Activated CD8-positive, alpha-beta memory T cell treated with anti-CD3 and anti-CD28 coated beads for 4 hours (primary cell): ENCODE measurements at places on chromosomes 3 and 15.

DNA sequence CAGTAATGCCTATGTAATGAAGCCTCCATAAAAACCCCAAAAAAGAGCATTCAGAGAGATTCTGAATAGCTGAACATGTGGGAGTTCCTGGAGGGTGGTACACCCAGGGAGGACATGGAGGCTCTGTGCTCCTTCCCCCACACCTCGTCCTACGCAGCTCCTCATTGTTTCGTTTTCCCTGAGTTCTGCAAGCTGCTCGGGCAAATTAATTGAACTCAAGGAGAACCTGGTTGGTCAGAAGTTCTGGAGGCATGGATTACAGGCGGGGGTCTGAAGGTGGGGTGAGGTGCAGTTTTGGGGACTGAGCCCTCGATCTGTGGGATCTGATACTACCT, 142.2 kb downstream of the MYO9A start:
- DNase-seq: no peak

- DNase-seq: no peak
Measured at GRCh38 chr3:65635657-65636056, 403.1 kb downstream of the MAGI1 start.

DNA sequence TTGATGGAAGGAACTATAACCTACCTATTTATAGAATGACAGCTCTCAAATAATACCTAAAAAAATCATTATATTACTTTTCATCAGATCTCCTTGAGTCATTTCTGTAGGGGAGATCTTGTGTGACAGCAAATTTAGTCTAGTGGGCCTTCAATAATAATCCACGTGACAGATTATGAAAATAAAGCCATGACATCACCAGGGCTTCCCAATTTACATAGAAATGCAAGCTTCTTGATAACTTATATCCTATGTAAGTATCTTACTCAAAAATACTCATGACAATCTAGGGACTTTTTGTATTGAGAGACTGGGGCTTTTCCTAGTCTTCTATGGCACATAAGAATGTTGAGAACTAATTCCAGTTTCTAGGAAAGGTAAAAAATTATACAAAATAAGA, 21.6 kb downstream of the IFT57 start:
- DNase-seq: no peak

DNA sequence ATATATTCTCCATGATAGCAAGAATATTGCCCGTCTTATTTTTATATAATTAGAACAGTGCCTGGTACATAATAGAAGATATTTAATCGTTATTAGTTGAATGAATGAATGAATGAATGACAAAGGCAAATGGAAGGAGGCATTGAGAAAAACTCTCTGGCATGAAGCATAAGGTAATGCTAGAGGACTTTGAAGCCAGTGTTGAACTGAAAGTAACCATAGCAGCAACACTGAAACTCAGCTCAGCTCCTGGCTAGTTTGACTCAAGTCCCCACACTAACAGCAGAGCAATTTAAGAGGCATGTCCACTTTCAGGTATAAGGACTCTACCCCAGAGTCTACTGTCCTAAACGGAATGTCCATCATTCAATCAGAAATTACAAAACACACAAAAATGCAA, 227.0 kb downstream of the CPNE4 start:
- DNase-seq: no peak

DNA sequence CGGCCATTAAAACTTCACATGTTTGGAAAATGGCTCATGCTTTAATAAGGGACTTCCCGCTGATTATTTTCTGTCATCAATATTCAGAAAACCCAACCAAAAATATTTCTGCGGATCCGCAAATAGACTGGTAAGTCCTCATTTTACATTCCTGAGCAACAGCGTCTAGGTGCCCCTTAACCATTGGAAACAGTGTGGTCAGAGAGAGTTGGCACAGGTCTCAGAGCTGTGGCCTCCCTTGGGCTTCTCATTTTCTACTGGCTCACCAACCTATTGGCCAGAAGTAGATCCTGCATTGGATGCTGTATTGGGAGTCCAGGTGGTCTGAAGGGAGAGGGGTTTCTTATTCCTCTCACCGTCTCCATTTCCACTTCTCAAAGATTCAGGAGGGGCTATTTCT, 348.1 kb upstream of the DCBLD2 start:
- DNase-seq: no peak

DNA sequence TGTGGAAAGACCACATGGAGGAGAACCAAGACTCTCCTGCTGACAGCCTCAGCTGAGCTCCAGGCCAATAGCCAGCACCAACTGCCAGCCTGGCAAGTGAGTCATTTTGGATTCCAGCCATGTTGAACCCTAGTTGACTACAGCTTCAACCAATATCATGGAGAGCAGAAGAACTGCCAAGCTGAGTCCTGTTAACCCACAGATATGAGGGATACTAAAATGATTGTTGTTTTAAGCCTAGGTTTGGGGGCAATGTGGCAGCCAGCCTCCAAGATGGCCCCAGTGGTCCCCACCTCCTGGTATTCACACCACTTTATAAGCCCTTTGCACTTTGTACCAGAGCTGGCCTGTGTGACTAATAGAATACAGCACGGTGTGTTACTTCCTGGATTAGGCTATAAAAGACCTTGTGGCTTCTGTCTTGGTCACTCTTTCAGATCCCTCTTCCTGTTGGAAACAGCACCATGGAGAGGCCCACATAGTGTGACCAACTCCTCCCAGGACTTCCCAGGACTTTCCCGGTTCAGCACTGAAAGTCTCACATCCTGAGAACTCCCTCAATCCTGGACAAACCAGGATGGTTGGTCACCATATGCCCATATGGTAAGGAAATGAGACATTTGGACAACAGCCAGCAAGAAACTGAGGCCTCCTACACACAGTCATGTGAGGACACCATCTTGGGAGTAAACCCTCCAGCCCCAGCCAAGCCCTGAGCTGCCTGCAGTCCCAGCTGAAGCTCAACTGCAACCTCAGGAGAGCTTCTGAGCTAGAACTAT, 32.4 kb upstream of the CDV3 start:
- DNase-seq: no peak

- no peak for DNase-seq
Measured at GRCh38 chr3:50455161-50456018, 48.0 kb downstream of the CACNA2D2 start.
